Cerebellar cortex (tissue), 1 donor: ENCODE measurements at places on chromosomes 5 and 9.
A peak's percentile ranks its signal among the peaks of the same experiment; 100 is the strongest.

GRCh38 chr5:156149213-156149612 lies 177.8 kb upstream of the SGCD start:
- no peak for DNase-seq

DNA sequence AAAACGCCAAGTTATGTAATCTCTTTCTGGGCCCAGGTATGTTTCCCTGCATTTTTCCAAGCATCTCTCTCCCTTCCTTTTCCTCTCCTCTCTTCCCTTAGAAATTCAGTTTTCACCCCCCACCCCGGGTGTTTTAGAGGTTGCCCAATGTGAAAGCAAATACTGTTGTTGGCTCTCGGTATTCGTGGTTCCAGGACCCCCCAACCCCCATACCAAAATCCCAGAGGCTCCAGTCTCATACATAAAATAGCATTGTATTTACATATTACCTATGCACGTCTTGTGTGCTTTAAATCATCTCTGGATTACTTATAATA lies 48.8 kb downstream of the ACER2 start:
- DNase-seq, result no peak

GRCh38 chr5:149211566-149211965 lies 60.1 kb upstream of the AFAP1L1 start:
- DNase-seq, result no peak

GRCh38 chr9:129080298-129080600 lies 662 bp upstream of the DOLPP1 start:
- no peak for DNase-seq

GRCh38 chr5:172952034-172952511 lies 7.2 kb upstream of the RPL26L1 start:
- DNase-seq, result no peak

DNA sequence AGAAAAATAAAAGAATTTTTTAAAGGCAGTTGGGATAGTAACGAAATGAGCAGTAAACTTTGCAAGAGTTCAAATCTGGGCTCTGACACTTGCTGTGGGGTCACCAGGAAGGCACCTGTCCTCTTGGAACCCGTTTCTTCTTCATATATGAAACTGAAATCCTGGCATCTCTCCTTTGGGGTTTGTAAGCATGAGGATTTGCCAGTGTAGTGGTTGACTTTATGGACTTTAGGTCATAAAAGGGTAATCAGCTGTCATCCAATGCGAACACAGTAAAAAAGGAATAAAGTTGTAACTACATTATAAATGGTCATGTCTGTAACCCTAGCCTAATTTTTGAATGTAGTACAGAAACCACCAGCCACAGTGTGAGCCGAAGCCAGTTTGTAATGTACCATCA lies 1.3 kb downstream of the RAB14 start:
- DNase-seq, result no peak

DNA sequence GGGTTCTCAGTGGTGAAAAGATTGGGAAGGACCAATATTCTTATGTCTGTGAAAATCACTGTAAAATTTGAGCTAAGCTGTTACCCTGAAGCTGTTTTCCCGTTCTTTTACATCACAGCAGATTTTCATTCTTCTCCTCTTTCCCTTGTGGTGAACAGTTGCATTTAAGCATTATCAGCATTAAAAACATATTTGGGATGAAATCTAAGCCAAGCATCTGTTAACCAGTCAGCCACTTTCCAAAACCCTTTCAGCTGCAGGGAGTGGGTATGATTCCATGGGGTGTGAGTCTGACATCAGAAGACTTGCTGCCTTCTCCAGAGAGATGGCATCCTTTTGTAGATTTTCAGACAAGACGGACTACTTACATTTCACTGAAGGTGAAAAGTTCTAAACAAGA lies 97.2 kb downstream of the TRIO start:
- DNase-seq, result peak; percentile 46

GRCh38 chr9:131274674-131275331 lies 1.5 kb downstream of the FAM78A start:
- DNase-seq, result no peak

DNA sequence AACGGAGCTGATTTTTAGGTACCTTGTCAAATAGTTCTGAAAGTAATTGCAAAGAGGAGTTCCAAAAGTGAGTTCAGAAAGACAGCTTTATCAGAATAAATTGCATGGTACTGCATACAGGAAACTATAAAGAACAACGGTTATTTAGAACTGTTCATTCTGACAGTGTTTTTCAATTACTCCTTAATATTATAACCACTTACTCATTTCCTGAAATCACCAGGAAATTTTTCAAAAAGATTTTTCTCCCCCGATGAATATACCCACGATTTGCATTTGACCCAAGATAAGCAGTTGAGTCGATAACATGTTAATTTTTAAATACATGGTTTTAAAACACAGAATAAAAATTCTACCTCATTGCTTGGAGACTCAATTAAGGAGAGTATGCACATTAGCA lies 9.4 kb downstream of the DOCK8 start:
- no peak for DNase-seq

DNA sequence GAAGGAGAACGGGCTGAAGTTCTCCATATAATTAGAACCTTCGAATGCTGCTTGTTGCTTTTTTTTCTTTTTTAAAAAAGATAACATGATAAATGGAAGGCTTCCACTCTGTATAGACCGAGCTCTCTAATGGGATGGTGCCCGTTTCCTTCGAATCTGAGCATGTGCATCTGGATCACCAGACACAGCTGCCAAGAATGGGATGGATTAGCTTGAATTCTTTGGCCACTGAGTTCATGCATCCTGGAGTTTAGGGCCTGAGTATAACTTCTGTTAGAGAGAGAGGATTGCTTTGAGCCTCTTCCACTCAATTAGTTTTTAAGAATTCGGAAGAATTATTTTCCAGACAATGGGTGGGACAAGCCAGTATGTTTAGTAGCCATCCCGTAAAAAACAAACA lies 93.7 kb upstream of the GDNF start:
- no peak for DNase-seq

- DNase-seq, result no peak
Measured at GRCh38 chr5:145433077-145433476, 402.1 kb downstream of the PRELID2 start.

- no peak for DNase-seq
Measured at GRCh38 chr5:57828221-57828620, 345.6 kb upstream of the ACTBL2 start.

- no peak for DNase-seq
Measured at GRCh38 chr5:82162573-82162972, 115.6 kb downstream of the RPS23 start.

- no peak for DNase-seq
Measured at GRCh38 chr5:55714749-55715148, 2.6 kb upstream of the SLC38A9 start.

GRCh38 chr5:135218790-135219568 lies 180.1 kb downstream of the MACROH2A1 start:
- DNase-seq, result no peak

- DNase-seq, result peak; percentile 94
Measured at GRCh38 chr5:91176288-91177016, 206.7 kb downstream of the ARRDC3 start.

- DNase-seq, result no peak
Measured at GRCh38 chr5:54611290-54611951, 93.9 kb downstream of the SNX18 start.

- DNase-seq, result peak; percentile 68
Measured at GRCh38 chr5:58462623-58463230, 2.8 kb upstream of the PLK2 start.

DNA sequence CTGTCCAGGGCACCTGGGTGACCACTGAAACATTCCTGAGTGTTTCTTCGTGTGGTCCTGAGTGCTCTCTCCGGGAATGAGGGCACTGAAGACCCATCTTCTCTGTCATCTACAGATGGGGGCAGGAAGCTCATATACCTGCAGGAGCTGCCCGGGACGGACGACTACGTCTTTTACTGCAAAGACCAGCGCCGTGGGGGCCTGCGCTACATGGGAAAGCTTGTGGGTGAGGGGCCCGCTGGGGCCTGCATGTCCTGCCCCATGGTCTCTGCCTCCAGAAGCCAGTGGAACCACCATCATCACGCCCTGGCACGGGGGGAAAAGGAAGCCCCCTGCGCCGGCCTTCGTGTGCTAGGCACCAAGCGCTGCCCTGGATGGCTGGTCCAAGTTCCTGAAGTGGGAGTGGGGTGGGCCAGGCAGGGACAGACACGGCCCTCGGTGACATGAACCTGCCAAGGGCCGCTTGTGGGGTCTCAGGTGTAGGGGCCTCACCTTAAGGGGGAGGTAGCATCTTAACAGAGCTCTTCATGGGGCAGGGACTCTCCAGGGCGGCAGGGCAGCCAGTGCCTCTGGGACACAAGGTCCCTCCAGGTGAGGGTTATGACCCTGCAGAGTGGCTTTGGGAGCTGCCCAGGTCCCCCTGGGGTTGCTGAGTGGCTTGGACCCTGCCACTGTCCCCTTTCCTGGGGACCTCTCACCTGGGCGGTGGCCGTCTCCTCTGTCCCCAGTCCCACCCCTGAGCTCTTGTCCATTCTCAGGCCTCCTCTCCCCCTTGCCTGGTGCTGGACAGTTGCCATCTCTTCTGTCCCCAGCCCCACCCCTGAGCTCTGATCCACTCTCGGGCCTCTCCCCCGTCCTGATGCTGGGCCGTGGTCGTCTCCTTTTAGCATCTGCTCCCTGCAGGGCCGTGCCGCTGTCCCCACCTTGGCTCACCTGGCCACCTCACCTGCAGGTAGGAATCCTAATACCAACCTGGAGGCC lies 2.1 kb downstream of the OBP2A start:
- DNase-seq, result no peak

GRCh38 chr9:27985714-27986113 lies 412.4 kb upstream of the C9orf72 start:
- DNase-seq, result no peak

DNA sequence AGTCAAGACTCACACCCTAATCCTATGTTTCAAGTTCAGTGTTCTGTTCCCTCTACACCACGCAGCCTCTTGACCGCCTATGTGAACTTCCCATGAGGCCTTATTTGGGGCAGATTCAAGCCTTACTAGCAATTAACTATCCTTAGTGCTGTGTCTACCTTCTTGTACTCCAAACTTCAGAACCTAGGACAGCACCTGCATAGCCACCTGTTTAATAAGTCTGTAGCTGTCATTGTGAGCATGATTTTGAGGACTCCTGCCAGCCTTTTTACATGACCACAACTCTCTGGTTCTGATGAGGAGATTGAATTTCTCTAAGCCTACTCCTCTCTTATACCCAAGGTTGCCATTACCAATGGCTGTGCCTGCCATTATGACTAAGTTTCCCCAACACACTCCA lies 50.8 kb upstream of the PCSK1 start:
- DNase-seq, result no peak

GRCh38 chr5:58117542-58117941 lies 342.3 kb downstream of the PLK2 start:
- DNase-seq, result no peak
